Effector memory CD4-positive, alpha-beta T cell (primary cell): ENCODE measurements at places on chromosomes 7 and 10.

DNA sequence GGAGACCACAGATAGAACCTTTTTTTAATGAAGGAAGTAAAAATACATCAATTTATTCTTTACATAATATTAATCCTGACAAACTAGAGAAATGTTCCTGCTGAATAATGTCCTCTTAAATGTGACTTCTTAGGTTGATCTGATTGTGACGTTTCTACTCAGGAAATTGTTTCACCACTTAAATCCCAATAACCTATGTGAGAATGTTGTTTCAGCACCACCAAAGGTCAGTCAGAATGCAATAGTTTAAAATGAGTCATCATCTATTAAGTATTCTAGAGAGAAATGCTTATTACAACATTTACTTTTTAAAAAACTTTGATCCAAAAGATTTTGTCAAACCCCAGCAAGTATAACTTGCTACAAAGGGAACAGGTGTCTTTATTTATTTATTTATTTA is 155.4 kb upstream of the CACNA2D1 start:
- DNase-seq, result no peak
- no peak overlapping the region for H3K4me3 ChIP-seq

DNA sequence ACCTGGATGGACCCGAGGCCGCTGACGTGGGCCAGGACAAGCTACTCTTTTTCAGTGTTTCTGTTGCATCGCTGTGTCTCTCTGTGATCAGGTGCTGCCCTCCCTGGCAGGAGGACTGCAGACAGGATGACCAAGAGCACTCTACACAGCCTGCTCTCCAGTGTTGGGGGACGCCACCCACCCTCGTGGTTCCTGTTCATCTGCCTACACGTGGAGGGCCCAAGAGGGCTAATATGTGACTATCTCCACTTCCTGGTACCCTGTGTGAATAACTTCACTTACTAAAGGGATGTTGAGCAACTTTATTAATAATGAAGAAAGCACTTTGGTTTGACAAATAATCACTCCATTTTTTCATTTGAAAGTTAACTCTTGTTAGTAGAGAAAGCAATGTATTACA is 101.3 kb downstream of the EGFR start:
- H3K36me3 ChIP-seq, result no peaks in the 10 kb centered on the region
- no peak for DNase-seq
- no peaks in the 10 kb centered on the region for H3K4me1 ChIP-seq
- H3K27ac ChIP-seq, result no peak overlapping the region
- no peaks in the 10 kb centered on the region for H3K27me3 ChIP-seq

- H3K36me3 ChIP-seq, result no peaks in the 10 kb centered on the region
- DNase-seq, result no peak
- peaks cover 5% of the 10 kb centered on the region for H3K27me3 ChIP-seq
- no peak overlapping the region for H3K27ac ChIP-seq
- no peaks in the 10 kb centered on the region for H3K4me1 ChIP-seq
These were observed 77.9 kb downstream of the ARHGAP22 start for GRCh38 chr10:48526846-48527505.

GRCh38 chr10:75159519-75159918 is 48.1 kb downstream of the SAMD8 start:
- no peaks in the 10 kb centered on the region for H3K36me3 ChIP-seq
- no peaks in the 10 kb centered on the region for H3K4me1 ChIP-seq
- no peak for DNase-seq

DNA sequence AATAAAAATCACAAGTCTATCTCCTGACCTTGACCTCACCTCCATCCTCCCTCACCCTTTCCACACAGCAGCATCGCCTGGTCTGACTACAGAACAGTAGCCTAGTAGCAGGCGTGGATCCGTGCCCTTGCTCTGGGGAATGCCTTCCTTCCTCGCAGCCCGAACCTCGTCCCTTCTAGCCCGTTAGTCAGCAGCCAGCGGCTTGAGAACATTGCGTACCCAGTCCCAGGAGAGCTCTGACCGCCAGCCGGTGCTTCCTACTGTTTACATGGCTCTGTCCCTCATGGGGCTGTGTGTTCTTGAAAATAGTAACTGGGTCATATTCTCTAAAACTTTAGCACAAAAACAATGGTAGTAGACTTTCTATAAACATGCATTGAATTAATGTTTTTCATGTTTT is 682.7 kb upstream of the IGFBP3 start:
- H3K36me3 ChIP-seq, result no peaks in the 10 kb centered on the region
- no peak overlapping the region for H3K27ac ChIP-seq
- no peak overlapping the region for H3K4me3 ChIP-seq
- DNase-seq, result no peak
- no peaks in the 10 kb centered on the region for H3K27me3 ChIP-seq

DNA sequence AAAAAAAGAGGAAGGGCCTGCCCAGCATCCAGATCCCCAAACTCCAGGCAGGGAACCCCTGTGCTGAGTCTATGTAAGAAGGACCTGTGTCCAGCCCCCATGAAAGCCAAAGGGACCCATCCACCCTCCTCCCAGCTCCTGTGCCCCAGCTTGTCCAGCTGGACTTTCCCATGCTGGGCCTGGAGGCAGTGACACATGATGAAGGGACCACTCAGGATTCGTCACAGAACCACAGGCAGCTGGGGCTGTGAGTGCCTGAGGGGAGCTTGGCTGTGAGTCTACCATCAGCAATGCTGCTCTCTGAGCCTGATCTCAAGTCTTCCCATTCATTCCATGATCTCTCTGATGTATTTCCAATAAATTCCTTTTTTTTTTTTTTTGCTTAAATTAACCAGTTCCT is 36.2 kb upstream of the MNX1 start:
- no peaks in the 10 kb centered on the region for H3K4me1 ChIP-seq
- H3K27ac ChIP-seq, result no peak overlapping the region
- no peaks in the 10 kb centered on the region for H3K36me3 ChIP-seq

DNA sequence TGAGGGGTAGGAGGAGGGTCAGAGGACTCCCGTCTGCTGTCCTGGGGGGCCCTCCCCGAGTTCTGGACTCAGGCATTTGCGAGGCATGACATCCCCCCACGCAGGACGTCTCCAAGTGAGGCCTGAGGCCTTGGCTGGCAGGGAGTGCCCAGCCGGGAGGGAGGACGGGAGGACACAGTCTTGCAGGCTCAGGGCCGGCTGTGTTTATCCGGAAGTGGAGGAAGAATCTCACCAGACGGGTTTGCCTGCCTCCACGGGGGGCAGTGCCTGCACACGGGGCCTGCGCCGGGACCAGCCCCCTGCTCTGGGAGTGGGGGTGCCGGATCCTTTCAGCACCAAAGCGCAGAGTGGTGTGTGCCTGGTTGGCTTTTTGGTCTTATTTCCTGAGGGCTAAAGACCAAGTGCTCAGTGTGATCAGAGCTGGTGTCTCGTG is 10.9 kb downstream of the PWWP2B start:
- H3K36me3 ChIP-seq, result peaks cover 20% of the 10 kb centered on the region
- no peak overlapping the region for H3K27ac ChIP-seq

GRCh38 chr10:21285207-21285606 is 240.3 kb downstream of the SKIDA1 start:
- H3K4me1 ChIP-seq, result no peaks in the 10 kb centered on the region
- H3K27me3 ChIP-seq, result no peaks in the 10 kb centered on the region
- H3K36me3 ChIP-seq, result no peaks in the 10 kb centered on the region
- H3K4me3 ChIP-seq, result no peak overlapping the region
- no peak for DNase-seq

- no peak for DNase-seq
- no peak overlapping the region for H3K27ac ChIP-seq
- H3K4me3 ChIP-seq, result no peak overlapping the region
- no peaks in the 10 kb centered on the region for H3K27me3 ChIP-seq
- H3K36me3 ChIP-seq, result peaks cover 10% of the 10 kb centered on the region
These were observed 2.0 kb downstream of the WDR91 start for GRCh38 chr7:135209225-135209834.

DNA sequence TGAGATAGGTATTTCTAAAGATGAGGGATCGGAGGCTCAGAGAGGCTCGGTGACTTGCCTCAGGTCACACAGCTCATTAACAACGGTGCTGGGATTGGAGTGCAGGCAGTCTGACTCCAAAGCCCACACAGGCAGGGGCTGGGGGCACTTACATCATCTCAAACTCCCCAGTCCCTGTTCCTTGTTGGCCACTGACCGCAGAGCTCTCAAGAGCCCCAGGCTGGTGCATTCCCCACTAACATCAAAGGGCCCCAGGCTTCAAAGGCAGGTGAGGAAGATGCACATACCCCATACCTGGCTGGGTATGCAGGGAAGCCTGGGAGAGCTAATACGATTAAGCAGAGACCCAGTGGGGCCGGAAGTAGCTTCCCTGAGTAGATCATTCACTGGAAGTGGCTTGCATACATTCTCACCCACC is 13.7 kb upstream of the NODAL start:
- peaks cover 4% of the 10 kb centered on the region for H3K4me1 ChIP-seq
- no peaks in the 10 kb centered on the region for H3K36me3 ChIP-seq
- no peak overlapping the region for H3K27ac ChIP-seq
- DNase-seq, result no peak

DNA sequence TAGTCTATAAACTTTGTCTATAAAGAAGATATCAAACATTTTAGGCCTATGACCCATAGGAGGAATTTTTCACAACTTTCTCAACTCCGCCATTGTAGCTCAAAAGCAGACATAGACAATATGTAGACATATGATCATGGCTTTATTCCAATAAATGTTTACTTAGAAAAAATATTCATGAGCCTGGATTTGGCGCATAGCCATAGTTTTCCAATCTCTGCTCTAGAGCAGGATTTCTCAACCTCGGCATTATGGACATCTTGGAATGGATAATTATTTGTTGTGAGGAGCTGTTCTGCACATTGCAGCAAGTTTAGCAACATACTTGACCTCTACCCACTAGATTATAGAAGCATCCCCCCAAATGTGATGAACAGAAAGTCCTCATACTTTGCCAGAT is 532.6 kb downstream of the ANKRD7 start:
- H3K4me3 ChIP-seq, result no peak overlapping the region
- no peak overlapping the region for H3K27ac ChIP-seq
- H3K36me3 ChIP-seq, result no peaks in the 10 kb centered on the region

DNA sequence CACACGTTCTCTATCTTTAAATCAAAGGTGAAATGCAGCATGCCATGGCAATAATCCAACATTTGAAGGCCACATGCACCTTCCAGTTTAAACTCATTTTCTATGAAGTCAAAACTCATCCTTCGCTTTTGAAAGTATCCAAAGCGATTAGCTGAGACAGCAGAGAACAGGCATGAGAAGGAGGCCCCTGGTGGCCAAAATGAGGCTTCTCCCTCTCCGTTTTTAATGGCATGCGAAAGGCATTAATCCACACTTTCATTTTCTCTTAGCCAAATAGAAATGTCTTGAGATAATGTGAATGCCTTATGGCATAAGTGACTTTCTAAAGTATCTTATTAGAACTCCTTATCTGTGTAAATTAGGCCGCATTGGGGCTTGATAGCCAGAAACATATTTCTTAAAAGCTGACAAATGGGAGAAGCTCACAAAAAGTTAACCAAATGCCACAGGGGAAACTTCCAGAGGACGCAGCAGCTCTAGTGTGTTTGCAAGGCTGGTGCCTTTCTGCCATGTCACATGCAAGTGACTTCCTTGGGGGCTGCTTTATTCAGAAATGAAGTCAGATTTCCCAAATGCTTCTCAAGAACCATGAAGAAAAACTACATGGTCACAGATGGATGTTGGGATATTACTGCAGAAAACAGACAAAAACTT is 1189.6 kb downstream of the SORCS1 start:
- no peaks in the 10 kb centered on the region for H3K4me1 ChIP-seq
- no peak overlapping the region for H3K4me3 ChIP-seq
- no peak for DNase-seq
- no peaks in the 10 kb centered on the region for H3K27me3 ChIP-seq

- DNase-seq, result no peak
- no peak overlapping the region for H3K4me3 ChIP-seq
- no peak overlapping the region for H3K27ac ChIP-seq
- no peaks in the 10 kb centered on the region for H3K4me1 ChIP-seq
- no peaks in the 10 kb centered on the region for H3K27me3 ChIP-seq
- H3K36me3 ChIP-seq, result no peaks in the 10 kb centered on the region
These were observed 31.9 kb upstream of the HPS1 start for GRCh38 chr10:98478430-98479222.

GRCh38 chr7:44307905-44308595 is 17.3 kb downstream of the CAMK2B start:
- H3K36me3 ChIP-seq, result no peaks in the 10 kb centered on the region
- no peaks in the 10 kb centered on the region for H3K4me1 ChIP-seq
- no peak overlapping the region for H3K4me3 ChIP-seq
- H3K27ac ChIP-seq, result no peak overlapping the region
- H3K27me3 ChIP-seq, result peaks cover 4% of the 10 kb centered on the region
- DNase-seq, result no peak

DNA sequence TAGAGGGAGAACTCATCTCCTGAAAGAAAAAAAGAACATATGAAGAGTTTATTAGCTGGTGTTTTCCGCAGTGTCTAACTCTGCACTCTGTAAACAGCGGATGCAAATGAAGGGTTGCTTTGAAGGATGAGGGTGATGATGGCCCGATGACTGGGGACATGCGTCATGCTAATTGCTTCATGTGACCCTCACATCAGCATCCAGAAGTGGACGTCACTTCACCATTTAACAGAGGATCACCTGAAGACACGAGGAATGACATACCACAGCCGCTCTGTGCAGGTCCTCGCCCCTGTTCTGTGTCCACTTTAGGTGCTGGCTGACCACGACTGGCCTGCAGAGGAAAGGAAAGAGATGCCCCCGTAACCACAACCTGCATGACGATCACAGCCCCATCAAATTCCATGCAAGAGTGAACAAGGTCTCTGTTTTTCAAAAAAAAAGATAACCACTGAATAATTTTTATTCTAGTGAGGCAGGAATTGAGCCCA is 82.9 kb downstream of the KLF6 start:
- H3K4me1 ChIP-seq, result no peaks in the 10 kb centered on the region
- no peak overlapping the region for H3K27ac ChIP-seq
- H3K4me3 ChIP-seq, result no peak overlapping the region
- H3K27me3 ChIP-seq, result no peaks in the 10 kb centered on the region
- no peak for DNase-seq
- H3K36me3 ChIP-seq, result no peaks in the 10 kb centered on the region

DNA sequence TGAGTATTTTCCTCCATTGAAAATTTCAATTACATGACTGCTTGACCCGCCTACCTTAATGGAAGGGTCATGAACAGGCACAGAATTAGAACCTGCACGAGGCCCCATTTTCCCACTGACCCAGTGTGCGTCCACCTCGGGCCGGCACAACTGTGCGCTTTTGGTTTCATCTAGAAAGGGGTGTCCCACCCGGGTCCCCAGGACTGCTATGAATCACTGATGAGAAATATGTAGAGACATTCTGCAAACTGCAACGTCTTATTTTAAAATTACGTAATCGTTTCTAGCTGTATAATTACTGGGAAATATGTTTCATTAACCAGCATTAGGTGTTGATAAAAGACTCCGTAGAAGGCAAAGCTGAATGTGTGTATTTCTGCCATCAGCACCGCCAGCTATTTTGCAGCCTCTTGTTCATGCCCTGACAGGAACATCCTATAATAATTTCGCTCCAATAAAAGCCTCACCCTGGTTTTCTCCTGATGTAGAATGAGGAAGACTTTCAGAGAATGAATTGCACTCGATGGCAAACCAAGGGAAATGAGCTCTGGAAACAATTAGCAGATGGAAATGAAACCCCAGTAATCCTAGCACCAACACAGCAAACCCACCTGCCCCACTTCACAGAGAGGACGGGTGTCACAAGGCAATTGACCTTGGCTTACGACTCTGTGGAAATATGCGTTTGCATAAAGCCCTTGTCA is 562.1 kb downstream of the DNAJB6 start:
- no peak overlapping the region for H3K27ac ChIP-seq
- H3K36me3 ChIP-seq, result no peaks in the 10 kb centered on the region
- no peaks in the 10 kb centered on the region for H3K27me3 ChIP-seq

- no peak for DNase-seq
- no peaks in the 10 kb centered on the region for H3K27me3 ChIP-seq
- H3K27ac ChIP-seq, result no peak overlapping the region
- H3K4me1 ChIP-seq, result peaks cover 24% of the 10 kb centered on the region
- H3K36me3 ChIP-seq, result no peaks in the 10 kb centered on the region
- H3K4me3 ChIP-seq, result no peak overlapping the region
These were observed 78.9 kb downstream of the FOXL3 start for GRCh38 chr7:368651-369475.
